ENCODE measurements at places on chromosomes 5 and 9.

- DNase-seq = no peak
Observed at GRCh38 chr5:53219610-53220009, 110.1 kb upstream of the MOCS2 start.

- no peak for DNase-seq
Observed at GRCh38 chr9:126564716-126565115, 49.0 kb upstream of the LMX1B start.

- DNase-seq = no peak
Observed at GRCh38 chr5:130706696-130707095, 458.4 kb downstream of the HINT1 start.

GRCh38 chr9:135884328-135885035 lies 22.9 kb downstream of the CAMSAP1 start:
- DNase-seq = no peak

- no peak for DNase-seq
Observed at GRCh38 chr9:12812710-12813109, 37.9 kb downstream of the LURAP1L start.

DNA sequence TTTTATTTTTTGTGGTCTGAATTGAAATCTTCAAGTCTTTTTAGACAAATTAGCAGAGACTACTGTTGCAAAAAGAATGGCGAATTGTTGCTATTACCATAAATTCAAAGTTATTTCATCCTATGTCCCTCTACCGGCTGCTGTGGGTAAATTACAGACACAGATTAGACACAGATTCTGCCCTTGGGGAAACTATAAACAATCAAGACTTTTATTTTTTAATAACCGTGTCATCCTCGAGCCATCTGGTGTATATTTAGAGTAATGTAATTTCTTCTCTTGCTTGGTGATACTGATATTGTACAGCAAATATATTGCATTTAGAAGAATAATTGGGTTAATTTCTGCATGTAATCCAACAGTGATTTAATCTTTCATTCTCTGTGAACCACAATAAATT lies 228.0 kb upstream of the ADAMTSL1 start:
- DNase-seq = no peak

DNA sequence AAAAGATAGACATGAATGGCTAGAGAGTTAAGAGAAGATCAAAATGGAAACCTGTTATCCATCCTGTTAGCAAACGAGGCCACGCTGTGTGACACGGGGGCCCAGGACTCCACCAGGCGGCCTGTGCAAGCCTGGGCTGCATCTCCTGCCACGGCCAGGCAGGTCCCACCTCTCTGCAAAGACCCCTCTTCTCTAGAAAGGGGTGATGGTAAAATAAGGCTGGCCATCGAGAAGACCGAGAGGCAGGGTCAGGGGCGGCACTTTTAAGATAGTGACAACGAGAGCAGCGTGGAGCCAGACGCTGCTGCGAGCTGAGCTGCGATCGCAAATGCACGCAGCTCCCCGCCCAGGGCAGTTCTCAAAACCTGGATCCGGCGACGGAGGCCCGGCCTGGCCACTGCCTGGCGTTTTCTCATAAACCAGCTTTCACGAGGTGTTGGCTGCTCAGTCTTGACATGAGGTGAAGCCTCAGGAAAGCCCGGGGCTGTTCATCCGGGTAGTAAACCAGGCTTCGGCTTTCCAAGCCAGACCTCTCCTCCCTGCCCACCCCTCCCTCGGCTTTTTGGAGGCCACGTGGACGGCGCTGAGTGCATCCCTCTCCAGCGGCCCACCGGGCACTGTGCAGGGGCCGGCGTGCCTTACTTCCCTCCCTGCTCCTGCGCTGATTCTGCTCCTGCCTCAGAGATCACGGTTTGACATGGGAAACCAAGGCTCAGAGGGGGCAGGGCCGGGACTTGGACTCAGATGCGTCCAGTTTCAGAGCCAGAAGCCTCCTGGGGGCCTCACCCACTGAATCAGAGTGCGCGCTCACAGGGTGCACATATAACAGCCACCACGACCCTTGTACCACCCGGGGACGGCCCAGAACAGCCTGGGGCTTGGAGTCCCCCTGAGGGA lies 151.6 kb upstream of the PHYKPL start:
- no peak for DNase-seq

DNA sequence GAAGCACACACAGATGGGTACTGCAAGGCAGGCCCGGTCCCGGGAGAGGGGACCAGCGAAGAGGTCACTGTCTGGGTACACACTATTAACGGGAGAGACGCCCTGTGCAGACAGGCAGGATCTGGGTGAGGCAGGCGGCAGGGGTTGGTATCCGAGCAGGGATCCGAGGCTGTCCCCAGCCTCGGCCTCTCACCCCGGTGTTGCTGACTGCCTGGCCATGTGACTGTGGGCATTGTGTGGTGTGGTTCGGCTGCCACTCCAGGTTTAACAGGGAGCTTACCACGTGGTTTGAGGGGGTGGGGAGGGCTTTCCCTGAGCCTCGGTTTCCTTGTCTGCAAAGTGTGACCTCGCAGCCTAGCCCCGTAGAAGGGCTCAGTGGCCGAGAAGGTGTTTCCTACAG lies 11.1 kb upstream of the RALGDS start:
- DNase-seq = no peak

- no peak for DNase-seq
Observed at GRCh38 chr5:1329111-1329579, 15.8 kb downstream of the CLPTM1L start.

DNA sequence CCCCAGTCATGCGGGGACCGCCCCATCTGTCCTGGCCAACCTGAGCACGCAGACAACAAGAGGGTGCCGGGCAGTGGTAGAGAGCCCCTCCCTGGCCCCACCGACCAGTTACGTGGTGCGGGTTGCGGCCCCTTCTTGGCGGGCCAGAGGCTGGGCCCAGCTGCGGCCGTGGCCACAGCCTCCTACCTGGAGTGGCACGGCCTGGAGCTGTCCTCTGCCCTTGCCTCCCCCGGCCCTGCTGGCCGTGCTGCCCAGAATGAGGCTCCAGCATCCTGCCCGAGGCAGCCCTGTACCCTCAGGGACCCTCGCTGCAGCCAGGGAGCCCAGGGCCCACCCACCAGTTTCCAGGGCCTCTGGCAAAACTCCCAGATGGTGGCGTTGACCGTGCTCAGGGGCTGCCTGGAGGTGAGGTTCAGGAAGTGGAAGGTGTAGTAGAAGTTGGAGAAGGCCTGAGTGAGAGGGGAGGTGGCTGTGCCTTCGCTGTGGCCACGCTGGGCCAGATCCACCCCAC lies 5.7 kb downstream of the ENTPD8 start:
- no peak for DNase-seq

- DNase-seq = no peak
Observed at GRCh38 chr5:23991406-23991805, 484.0 kb downstream of the PRDM9 start.

GRCh38 chr9:87065981-87066380 lies 118.7 kb upstream of the GAS1 start:
- DNase-seq = no peak

- DNase-seq = no peak
Observed at GRCh38 chr9:21605489-21605931, 123.4 kb upstream of the IFNE start.

- no peak for DNase-seq
Observed at GRCh38 chr5:173163219-173163618, 18.9 kb downstream of the BNIP1 start.

- DNase-seq = no peak
Observed at GRCh38 chr9:16987026-16987425, 116.6 kb upstream of the BNC2 start.

DNA sequence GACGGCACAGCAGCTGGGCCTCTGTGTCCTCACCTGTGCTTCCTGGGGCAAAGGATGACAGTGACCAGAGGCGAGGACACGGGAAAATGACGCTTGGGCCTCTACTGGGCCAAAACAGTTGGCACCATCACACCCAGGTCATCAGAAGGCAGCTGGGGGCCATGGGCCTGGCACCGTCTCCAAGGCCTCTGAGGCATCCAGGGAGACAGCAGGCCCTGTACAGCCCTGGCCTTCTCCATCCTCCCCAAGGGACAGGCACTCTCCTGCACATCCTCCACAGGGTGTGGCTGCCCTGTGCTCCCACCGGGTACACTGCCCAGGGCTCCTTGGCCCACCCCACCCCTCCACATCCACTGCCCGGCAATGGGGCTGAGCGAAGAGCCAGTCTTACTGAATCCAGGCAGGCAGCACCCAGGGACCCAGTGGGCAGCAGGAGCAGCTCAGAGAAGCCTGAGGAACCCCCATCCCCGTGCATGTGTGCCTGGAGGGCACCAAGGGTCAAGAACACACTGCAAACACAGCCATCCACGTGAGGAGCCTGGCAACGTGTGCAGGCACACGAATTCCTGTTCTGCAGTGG lies 4.0 kb downstream of the LPCAT1 start:
- DNase-seq = peak; percentile 7

- DNase-seq = no peak
Observed at GRCh38 chr9:136581614-136582447, 36.0 kb upstream of the NOTCH1 start.

- DNase-seq = no peak
Observed at GRCh38 chr5:594226-594860, 17.8 kb upstream of the CEP72 start.

DNA sequence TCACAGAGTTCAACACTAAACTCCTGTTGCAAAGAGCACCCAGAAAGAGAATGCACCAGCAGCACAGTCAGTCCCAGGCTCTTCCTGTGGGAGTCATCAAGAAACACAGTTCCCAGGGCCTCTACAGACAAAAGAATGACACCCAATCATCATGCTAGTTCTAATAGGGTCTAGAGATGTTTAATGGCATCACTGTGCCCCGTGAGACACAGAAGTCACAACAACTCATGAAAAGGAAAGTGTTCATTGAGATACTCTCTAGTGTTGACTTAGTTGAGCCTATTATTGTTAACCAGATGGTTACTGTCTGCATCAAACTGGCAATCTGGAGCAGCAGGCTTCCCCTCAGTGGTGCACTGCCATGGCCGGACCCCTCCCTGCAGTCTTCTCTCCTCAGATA lies 1.6 kb downstream of the KLHL3 start:
- no peak for DNase-seq

- DNase-seq = no peak
Observed at GRCh38 chr5:55924744-55925143, 70.0 kb downstream of the IL6ST start.

GRCh38 chr5:92864591-92864990 lies 716.4 kb downstream of the NR2F1-AS1 start:
- no peak for DNase-seq

- no peak for DNase-seq
Observed at GRCh38 chr9:81563020-81563407, 126.3 kb downstream of the TLE1 start.

DNA sequence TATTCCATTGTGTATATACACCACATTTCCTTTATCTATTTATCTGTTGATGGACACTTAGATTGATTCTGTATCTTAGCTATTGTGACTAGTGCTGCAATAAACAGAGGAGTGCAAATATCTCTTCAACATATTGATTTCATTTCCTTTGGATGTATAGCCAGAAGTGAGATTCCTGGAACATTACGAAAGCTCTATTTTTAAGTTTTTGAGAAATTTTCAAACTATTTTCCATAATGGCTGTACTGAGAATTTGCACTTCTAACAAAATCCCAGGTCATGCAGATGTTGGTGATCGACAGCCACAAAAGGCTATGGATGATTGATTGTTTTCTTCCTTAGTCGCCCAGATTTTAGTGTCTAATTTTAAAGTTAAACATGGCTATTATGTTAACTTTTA lies 132.7 kb upstream of the MTAP start:
- no peak for DNase-seq

GRCh38 chr9:127059765-127060361 lies 62.6 kb downstream of the ANGPTL2 start:
- DNase-seq = no peak

DNA sequence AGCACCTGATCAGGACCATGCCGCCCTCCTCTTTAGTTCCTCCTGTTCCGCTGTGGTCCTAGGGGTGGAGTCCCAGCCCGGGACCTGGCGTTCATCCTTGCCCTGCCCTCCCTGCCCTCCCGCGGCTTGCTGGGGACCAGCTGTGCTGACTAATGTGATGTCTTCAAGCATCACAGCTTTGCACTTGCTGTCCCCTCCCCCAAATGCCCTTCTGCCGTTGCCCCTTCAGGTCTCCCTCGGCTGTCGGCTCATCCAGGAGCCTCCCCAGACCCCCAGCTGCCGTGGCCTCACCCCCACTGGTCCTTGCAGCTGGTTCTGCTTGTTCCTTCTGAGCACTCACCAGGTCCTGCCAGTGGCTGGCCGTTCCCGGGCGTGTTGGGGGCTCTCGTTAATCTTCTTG lies 19.9 kb downstream of the RXRA start:
- DNase-seq = no peak

GRCh38 chr5:178336889-178337288 lies 104.3 kb upstream of the PHYKPL start:
- no peak for DNase-seq

DNA sequence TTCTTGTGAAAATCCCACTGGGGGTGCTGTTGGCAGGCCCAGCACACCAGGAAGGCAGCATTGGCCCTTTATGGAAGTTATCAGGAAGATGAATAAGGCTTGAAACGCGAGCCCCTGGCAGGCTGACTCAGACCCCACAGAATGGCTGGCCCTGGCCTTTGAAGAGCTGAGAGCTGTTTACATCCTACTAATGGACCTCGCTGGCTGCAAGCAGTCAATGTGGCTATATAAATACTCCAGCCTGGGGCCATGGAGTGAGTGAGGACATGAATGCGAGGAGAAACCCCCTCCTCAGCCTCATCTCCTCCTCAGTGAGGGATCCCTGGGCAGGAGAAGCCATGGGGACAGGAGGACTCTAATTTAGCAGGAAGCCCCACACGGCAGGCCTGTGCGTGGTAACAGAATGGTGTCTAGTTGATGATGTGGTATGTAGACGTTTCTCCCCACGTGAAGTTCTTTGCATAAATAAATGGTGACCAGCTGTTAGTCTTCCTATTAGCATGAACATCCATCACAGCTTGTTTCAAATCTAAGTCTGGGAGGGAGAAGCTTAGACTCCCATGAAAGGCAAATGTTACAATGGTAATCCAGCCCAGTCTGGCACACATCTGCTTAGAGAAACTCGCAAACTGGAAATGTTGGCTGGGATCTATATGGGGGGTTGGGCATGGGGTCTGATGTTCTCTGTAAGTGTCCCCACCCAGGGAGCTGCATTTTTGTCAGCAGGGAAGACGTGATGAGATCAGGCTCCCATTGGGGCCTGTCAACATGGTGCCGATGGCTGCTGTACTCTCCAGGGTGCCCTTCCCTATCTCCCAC lies 175.1 kb upstream of the PITX1 start:
- no peak for DNase-seq

- no peak for DNase-seq
Observed at GRCh38 chr9:76603448-76603895, 144.5 kb downstream of the GCNT1 start.

GRCh38 chr9:2083479-2083878 lies 68.3 kb downstream of the SMARCA2 start:
- DNase-seq = no peak

- DNase-seq = no peak
Observed at GRCh38 chr5:130992095-130992494, 173.0 kb downstream of the HINT1 start.

DNA sequence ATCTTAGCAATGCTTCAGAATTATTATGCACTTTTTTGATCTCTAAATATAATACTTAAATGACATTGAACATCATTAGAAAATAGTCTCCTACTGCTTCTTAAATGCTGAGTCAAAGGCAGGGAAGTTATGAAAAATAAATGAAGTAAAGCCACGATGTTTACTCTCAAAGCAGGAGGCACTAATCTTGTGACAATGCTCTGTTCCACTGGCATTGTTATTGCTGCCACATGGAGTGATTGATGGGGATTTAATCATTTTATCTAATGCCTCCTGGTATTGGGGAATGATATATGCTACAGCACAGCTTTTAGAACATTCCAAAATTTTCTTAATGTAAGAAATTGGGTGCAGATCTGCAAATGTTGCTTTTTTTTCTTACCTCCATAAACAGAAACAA lies 1655.4 kb upstream of the NUDT12 start:
- DNase-seq = no peak
